Suprapubic skin (tissue), 4 donors: ENCODE measurements at places on chromosomes 6 and 20. TPM values are rescaled to one million over a fixed set of nuclear protein-coding genes. Genes with fewer than 3 reads are reported as not detected.

GRCh38 chr6:67676892-67677291 is 958.2 kb upstream of the ADGRB3 start:
- H3K27ac ChIP-seq: no peak overlapping the region
- no peaks in the 10 kb centered on the region for H3K4me1 ChIP-seq
- no peaks in the 10 kb centered on the region for H3K36me3 ChIP-seq
- no peak overlapping the region for H3K4me3 ChIP-seq
- no peak for DNase-seq
- H3K27me3 ChIP-seq: no peaks in the 10 kb centered on the region

- no peak for DNase-seq
- no peak overlapping the region for H3K27ac ChIP-seq
- H3K36me3 ChIP-seq: no peaks in the 10 kb centered on the region
- H3K4me3 ChIP-seq: no peak overlapping the region
Observed at GRCh38 chr20:38728191-38728781, 4.0 kb downstream of the SLC32A1 start.

DNA sequence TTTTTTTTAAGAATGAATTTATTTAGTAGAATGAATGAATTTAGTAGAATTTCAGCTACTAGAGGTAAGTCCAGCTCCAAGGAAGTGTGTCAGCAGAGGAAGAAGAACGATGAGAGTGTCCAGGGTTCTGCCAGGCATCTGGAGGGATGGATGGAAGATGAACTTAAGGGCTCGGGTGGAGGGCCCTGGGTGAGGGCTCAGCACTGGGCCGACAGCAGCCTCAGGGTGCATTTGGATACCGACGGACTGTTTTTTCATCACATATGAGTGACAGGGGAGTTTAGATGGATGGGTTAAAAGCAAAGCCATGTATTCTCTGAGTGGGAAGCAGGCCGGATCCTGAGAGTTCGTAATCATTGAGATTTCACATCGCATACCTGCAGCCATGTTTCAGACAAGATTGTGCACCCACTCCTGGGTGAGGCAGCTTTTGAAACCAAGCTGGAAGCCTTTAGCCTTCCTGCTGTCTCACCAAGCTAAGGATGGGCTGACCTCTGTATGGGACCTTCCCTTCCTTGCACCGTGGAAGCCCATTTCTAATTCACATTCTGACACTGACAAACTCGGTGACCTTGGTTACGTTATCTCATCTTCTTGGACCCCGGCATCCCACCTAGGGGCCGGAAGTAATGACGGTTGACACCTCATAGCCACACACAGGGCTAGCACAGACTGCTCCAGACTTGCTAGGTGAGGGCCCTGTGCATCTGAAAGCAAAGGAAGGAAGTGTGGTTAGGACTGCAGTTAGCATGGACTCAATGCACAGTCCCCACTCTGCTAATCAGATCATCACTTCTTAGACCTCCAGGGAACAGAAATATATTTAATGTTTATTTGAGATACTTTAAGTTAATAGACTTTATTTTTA is 228.5 kb downstream of the SLC24A3 start:
- H3K27me3 ChIP-seq: no peaks in the 10 kb centered on the region
- H3K36me3 ChIP-seq: no peaks in the 10 kb centered on the region
- no peak overlapping the region for H3K4me3 ChIP-seq
- DNase-seq: no peak
- H3K27ac ChIP-seq: no peak overlapping the region

DNA sequence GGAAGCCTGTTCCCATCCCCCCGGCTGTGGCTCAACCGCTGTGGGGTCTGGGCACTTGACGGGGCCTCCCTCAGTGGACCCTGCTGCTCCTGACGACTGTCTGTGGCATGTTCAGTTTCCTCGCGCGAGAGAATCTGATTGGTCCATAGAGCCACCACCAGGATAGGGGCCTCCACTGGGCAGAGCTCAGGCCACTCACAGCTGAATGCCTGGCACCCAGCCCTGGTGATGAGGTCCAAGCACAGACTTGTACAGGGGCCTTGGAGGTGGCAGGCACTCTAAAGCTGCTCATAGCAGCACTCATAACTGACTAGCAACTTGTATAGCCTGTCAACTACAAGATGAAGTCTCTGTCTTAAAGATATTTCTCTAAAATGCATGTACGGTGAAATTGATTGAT is 368.1 kb downstream of the NRN1 start:
- peaks cover 4% of the 10 kb centered on the region for H3K36me3 ChIP-seq
- DNase-seq: no peak
- H3K27ac ChIP-seq: no peak overlapping the region
- H3K27me3 ChIP-seq: no peaks in the 10 kb centered on the region
- H3K4me1 ChIP-seq: no peaks in the 10 kb centered on the region
- H3K4me3 ChIP-seq: no peak overlapping the region

GRCh38 chr20:32912688-32913087 is 54.0 kb downstream of the EFCAB8 start:
- H3K4me1 ChIP-seq: no peaks in the 10 kb centered on the region
- H3K27ac ChIP-seq: no peak overlapping the region
- no peak overlapping the region for H3K4me3 ChIP-seq
- no peaks in the 10 kb centered on the region for H3K36me3 ChIP-seq

DNA sequence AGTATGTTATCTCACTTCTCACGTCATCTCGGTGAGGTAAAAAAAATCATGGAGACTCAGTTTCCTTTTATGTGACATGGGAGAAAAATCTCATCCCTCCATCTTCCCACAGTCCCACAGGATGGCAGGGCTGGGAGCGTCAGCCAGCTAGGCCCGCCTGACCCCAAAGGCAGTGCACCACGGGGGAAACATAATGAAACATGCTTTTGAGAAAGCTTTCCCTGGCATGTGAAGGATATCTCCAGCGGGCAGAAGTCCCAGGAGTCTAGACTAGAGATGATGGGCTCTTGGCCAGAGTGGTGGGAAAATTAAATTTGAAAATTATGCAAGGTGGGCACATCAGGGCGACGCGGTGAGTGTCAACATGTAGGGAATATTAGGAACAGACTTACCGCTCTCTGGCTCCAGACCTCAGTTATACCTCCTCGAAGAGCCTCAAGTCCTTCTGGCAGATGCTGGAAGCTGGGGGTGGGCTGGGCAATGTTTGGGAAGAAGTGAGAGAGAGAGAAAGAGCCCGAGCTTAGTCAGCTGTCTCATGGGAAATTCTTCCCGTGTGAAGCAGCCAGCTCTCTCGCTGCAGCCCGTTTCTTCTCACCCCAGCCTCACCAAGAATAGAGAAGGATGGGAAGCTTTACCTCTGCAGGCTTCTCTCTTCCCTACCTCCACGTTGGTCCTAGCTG is 52.3 kb downstream of the MOCS1 start:
- H3K27me3 ChIP-seq: no peaks in the 10 kb centered on the region
- no peak overlapping the region for H3K4me3 ChIP-seq
- no peak overlapping the region for H3K27ac ChIP-seq
- H3K4me1 ChIP-seq: peaks cover 12% of the 10 kb centered on the region
- no peak for DNase-seq

- H3K4me3 ChIP-seq: no peak overlapping the region
- no peak for DNase-seq
- H3K27me3 ChIP-seq: no peaks in the 10 kb centered on the region
- no peaks in the 10 kb centered on the region for H3K36me3 ChIP-seq
Observed at GRCh38 chr6:6482256-6482655, 106.3 kb upstream of the LY86 start.

The ANKEF1 gene
- total RNA-seq: 5.3 TPM

The DNAH8 gene
- not detected for total RNA-seq

The GSTA2 gene
- not detected for total RNA-seq

The WFDC5 gene
- total RNA-seq: 409 TPM

The PNPLA1 gene
- 36.8 TPM for total RNA-seq

The OR2H2 gene
- total RNA-seq: not detected

The LRFN2 gene
- total RNA-seq: not detected

The RHAG gene
- total RNA-seq: not detected

The OCSTAMP gene
- total RNA-seq: not detected
